ENCODE measurements at places on chromosomes 7 and 10. TPM values are rescaled to one million over a fixed set of nuclear protein-coding genes. Genes with fewer than 3 reads are reported as not detected.

UCMA gene
- total RNA-seq, result not detected

UNCX gene
- total RNA-seq, result not detected

HGF gene
- 0.37 TPM for total RNA-seq

ADGRA1 gene
- not detected for total RNA-seq

SORBS1 gene
- 2.5 TPM for total RNA-seq

WEE2 gene
- total RNA-seq, result not detected

DRGX gene
- total RNA-seq, result not detected

TMEM176B gene
- not detected for total RNA-seq

GPRIN2 gene
- not detected for total RNA-seq

DNA sequence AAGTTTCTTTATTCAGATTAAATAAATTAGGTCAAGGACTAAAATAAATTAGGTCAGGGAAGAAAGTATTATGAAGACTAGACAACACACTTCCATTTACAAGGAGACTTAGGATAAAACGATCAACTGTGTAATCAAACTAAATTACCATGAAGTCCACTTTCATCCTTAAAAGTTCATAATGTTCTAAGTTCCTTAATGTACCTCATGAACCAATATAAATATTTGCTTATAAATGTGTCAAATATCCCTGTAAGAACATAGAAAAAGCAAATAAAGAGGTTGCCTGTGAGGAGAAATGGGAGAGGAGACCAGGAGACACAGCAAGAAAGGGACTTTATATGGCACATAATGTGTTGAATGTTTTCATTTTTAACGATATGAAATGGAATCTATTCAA is 345.6 kb downstream of the PARD3 start:
- H3K4me3 ChIP-seq, result no peak overlapping the region
- H3K27me3 ChIP-seq, result peaks cover 20% of the 10 kb centered on the region
- no peak for DNase-seq
- H3K27ac ChIP-seq, result no peak overlapping the region

DNA sequence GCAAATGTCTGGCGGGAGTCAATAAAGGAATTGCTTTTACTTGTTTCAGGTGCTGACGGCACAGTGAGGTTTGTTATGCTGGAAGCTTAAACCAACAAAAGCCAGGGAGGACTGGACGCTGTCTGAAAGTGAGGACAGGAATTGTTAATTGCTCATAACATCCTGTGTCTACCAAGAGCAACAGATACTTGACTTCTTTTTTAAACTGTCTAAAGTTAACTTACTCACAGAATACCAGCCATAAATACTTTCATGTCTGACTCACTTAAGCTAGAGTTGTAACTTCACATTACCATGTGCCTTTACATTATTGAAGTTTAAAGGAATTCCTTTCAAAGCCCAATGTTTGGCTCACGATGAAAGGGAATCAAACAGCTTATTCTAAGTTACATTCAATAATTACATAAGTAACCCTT is 252.7 kb upstream of the SHH start:
- no peaks in the 10 kb centered on the region for H3K36me3 ChIP-seq
- H3K4me1 ChIP-seq, result no peaks in the 10 kb centered on the region
- H3K4me3 ChIP-seq, result no peak overlapping the region
- no peak for DNase-seq
- peaks cover 9% of the 10 kb centered on the region for H3K27me3 ChIP-seq
- H3K27ac ChIP-seq, result no peak overlapping the region

GRCh38 chr10:122475591-122476332 is 14.4 kb downstream of the HTRA1 start:
- peaks cover 7% of the 10 kb centered on the region for H3K4me1 ChIP-seq
- peak overlapping the region; percentile 16 for H3K27ac ChIP-seq
- H3K36me3 ChIP-seq, result peaks cover 2% of the 10 kb centered on the region

DNA sequence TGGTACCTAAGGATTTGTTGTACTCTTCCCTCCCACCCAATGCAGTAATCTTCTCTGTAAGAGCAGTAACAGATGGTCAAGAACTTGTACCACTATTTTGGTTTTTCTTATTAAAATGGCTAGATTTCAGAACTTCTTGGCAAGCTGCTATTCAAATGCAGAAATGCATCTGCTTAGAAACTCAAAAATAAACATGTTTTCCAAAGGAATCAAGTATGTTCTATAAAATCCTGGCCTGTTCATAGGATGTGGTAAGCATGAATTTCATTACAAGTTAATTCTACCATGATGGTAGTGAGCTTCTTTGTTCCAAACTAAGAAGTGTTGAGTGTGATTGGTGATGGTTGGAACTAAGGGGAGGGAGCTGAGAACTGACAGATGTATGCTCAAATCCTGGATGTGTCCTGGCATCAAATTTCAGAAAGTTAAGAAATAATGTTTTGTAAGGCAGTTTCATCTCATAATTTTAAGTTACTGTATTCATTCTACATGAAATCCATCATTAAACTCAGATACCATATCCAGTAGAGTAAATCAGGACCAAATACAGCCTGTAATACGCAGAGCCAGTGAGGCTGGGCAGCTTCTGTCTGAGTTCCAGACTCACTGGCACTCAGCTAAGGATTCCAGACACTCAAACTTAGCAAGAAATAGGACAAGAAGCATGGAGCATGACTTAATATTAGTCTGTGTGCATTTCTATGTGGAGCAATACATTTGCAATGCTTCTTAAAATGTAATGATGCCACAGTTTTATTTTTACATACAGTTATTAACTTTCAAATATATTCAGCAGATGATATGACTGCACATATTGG is 119.6 kb downstream of the TES start:
- no peaks in the 10 kb centered on the region for H3K4me1 ChIP-seq
- no peak for DNase-seq
- H3K4me3 ChIP-seq, result no peak overlapping the region
- no peak overlapping the region for H3K27ac ChIP-seq
- H3K36me3 ChIP-seq, result no peaks in the 10 kb centered on the region
- peaks cover 16% of the 10 kb centered on the region for H3K27me3 ChIP-seq

DNA sequence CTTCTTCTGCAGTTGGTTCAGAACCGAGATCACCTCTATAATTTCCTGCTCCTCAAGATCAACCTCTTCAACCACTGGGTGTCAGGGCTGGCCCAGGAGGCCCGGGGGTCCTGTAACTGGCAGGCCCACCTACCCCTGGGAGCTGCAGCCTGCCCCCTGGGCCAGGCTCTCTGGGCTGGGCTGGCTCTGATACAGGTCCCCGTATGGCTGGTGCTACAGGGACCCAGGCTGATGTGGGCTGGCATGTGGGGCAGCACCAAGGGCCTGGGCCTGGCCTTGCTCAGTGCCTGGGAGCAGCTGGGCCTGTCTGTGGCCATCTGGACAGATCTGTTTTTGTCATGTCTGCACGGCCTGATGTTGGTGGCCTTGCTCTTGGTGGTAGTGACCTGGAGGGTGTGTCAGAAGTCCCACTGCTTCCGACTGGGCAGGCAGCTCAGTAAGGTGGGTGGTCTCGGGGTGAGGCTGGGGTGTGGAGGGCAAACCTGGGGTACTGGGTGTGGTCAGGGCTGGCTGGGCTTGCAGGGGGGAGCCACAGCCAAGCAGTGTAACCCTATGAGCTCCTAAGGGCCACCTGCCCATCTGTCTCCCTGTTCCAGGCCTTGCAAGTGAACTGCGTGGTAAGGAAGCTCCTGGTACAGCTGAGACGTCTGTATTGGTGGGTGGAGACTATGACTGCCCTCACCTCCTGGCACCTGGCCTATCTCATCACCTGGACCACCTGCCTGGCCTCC is 4.2 kb downstream of the TMEM270 start:
- no peak overlapping the region for H3K27ac ChIP-seq
- no peak for DNase-seq
- no peak overlapping the region for H3K4me3 ChIP-seq
- H3K27me3 ChIP-seq, result no peaks in the 10 kb centered on the region

- H3K4me1 ChIP-seq, result peaks cover 33% of the 10 kb centered on the region
- peak overlapping the region; percentile 91 for H3K4me3 ChIP-seq
- peaks cover 5% of the 10 kb centered on the region for H3K36me3 ChIP-seq
- no peak for DNase-seq
Observed at GRCh38 chr10:5563321-5563961, 38.7 kb downstream of the CALML3 start.

DNA sequence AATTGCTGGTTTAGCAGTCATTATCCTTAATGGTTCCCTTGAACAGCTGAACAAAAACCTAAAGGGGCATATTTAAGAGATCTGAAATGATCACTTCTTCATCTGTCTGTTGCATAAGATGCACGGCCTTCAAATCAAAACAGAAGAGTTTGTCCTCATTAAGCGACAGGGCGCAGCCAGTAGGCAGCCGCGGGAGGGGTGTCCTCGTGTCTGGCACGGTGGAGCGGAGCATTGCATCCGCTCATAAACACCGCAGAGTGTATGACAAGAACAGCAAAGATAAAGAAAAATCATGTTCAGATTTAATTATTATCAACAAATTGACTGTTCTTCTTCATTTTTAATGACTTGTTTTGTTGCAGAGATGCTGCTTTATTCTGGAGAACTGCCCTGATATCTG is 255.6 kb upstream of the ADARB2 start:
- no peak overlapping the region for H3K27ac ChIP-seq
- no peaks in the 10 kb centered on the region for H3K27me3 ChIP-seq
- H3K4me3 ChIP-seq, result no peak overlapping the region
- no peaks in the 10 kb centered on the region for H3K36me3 ChIP-seq
- H3K4me1 ChIP-seq, result no peaks in the 10 kb centered on the region
- no peak for DNase-seq

DNA sequence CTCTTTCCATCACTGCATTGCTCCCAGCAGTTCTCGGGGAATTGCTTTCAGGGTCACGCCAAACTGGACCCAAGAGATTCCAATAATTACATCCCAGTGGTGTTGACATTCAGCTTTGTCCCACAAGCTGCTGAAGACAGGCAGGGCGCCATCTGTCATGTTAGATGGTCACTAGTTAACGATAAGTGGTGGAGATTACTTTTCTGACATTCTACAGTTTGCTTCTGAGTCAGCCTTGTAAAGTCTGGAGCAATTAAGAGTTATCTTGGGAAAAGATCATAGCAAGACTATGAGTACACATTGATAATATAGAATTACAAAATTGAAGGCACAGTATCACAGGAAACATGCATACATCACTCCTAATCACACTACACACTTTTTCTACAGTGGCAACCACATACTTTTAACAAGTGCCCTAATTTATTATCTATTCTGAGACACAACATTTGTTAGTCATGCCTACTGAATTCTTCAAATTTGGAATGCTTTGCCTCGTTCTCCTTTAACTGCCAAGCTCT is 41.9 kb downstream of the SEMA3C start:
- no peak overlapping the region for H3K4me3 ChIP-seq
- H3K27ac ChIP-seq, result no peak overlapping the region
- no peaks in the 10 kb centered on the region for H3K4me1 ChIP-seq
- DNase-seq, result no peak

- DNase-seq, result no peak
- no peaks in the 10 kb centered on the region for H3K4me1 ChIP-seq
- no peaks in the 10 kb centered on the region for H3K36me3 ChIP-seq
- no peak overlapping the region for H3K27ac ChIP-seq
- peaks cover 12% of the 10 kb centered on the region for H3K27me3 ChIP-seq
Observed at GRCh38 chr10:46308666-46309450, 22.1 kb downstream of the ANTXRL start.

GRCh38 chr7:92057375-92057774 is 76.9 kb downstream of the CYP51A1 start:
- H3K27me3 ChIP-seq, result no peaks in the 10 kb centered on the region
- no peaks in the 10 kb centered on the region for H3K36me3 ChIP-seq
- H3K27ac ChIP-seq, result no peak overlapping the region
- H3K4me3 ChIP-seq, result no peak overlapping the region
- DNase-seq, result no peak

GRCh38 chr7:2358968-2359527 is 4.4 kb downstream of the EIF3B start:
- H3K4me1 ChIP-seq, result peaks cover 33% of the 10 kb centered on the region
- no peak for DNase-seq
- H3K27me3 ChIP-seq, result no peaks in the 10 kb centered on the region

GRCh38 chr7:28483908-28484605 is 71.7 kb downstream of the CREB5 start:
- no peak for DNase-seq
- no peak overlapping the region for H3K27ac ChIP-seq
- no peaks in the 10 kb centered on the region for H3K36me3 ChIP-seq
- peaks cover 31% of the 10 kb centered on the region for H3K27me3 ChIP-seq
- no peak overlapping the region for H3K4me3 ChIP-seq

- peak overlapping the region; percentile 94 for H3K27ac ChIP-seq
- H3K36me3 ChIP-seq, result no peaks in the 10 kb centered on the region
- H3K27me3 ChIP-seq, result no peaks in the 10 kb centered on the region
- peak overlapping the region; percentile 93 for H3K4me3 ChIP-seq
- peaks cover 50% of the 10 kb centered on the region for H3K4me1 ChIP-seq
- no peak for DNase-seq
Observed at GRCh38 chr7:98252425-98253054, 508 bp upstream of the TECPR1 start.

- DNase-seq, result no peak
- H3K27ac ChIP-seq, result no peak overlapping the region
- no peak overlapping the region for H3K4me3 ChIP-seq
- no peaks in the 10 kb centered on the region for H3K36me3 ChIP-seq
- H3K4me1 ChIP-seq, result no peaks in the 10 kb centered on the region
Observed at GRCh38 chr10:19097151-19097550, 48.5 kb downstream of the MALRD1 start.

GRCh38 chr10:132537684-132538001 is at the start of gene INPP5A:
Gene INPP5A, plus strand, starts transcription at chr10:132537787. Its CDS starts 310 bp downstream, at chr10:132538097.
- peaks cover 12% of the 10 kb centered on the region for H3K27me3 ChIP-seq
- peaks cover 43% of the 10 kb centered on the region for H3K4me1 ChIP-seq
- H3K27ac ChIP-seq, result peak within 1 kb of the TSS; percentile 91
- peak within 1 kb of the TSS; percentile 94 for H3K4me3 ChIP-seq
- H3K36me3 ChIP-seq, result no peaks in the 10 kb centered on the region
- no peak for DNase-seq

GRCh38 chr10:132366499-132366898 is 30.5 kb upstream of the PWWP2B start:
- H3K27ac ChIP-seq, result no peak overlapping the region
- H3K4me3 ChIP-seq, result no peak overlapping the region
- H3K4me1 ChIP-seq, result peaks cover 5% of the 10 kb centered on the region
- peaks cover 7% of the 10 kb centered on the region for H3K36me3 ChIP-seq

DNA sequence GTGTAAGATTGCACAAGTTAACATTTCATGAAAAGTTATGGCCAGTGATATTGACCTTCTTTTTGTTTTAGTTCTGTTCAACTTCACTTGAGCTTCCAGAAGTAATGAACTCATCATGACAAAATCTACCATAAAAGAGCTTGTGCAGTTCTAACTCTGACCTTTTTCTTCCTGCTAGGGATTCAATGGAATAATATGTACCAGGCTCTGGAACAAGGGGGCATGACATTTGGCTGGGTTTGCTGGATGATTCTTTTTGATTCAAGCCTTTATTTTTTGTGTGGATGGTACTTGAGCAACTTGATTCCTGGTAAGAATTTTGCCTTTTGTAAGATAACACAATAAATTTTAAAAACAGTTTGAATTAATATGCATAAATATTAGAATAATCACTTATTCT is 205.0 kb downstream of the ABCA13 start:
- DNase-seq, result no peak
- no peak overlapping the region for H3K27ac ChIP-seq
- no peak overlapping the region for H3K4me3 ChIP-seq
- no peaks in the 10 kb centered on the region for H3K4me1 ChIP-seq
- H3K27me3 ChIP-seq, result no peaks in the 10 kb centered on the region

DNA sequence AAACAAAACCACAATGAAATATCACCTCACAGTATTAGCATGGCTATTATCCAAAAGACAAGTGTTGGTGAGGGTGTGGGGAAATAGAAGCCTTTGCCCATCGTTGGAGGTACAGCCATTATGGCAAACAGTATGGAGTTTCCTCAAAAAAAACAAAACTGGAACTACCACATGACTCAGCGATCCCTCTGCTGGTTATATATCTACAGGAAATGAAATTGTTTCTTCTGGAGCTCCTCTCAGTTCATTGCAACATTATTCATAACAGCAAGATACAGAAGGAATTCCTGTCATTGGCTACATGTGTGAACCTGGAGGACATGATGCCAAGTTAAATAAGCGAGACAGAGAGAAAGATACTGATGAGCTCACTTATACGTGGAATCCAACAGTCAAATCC is 2.4 kb upstream of the UBE3C start:
- H3K27ac ChIP-seq, result no peak overlapping the region
- DNase-seq, result no peak

Data from T-helper 17 cell (primary cell).